Fibroblast of skin of abdomen (primary cell): ENCODE measurements at places on chromosomes 3 and 15.

GRCh38 chr3:187773233-187774184 is 28.2 kb upstream of the BCL6 start:
- no peak for DNase-seq

- peak; percentile 50 for DNase-seq
These were observed 113.0 kb upstream of the MME start for GRCh38 chr3:154967090-154967489.

GRCh38 chr3:155441026-155441425 is 147.5 kb upstream of the STRIT1 start:
- no peak for DNase-seq

DNA sequence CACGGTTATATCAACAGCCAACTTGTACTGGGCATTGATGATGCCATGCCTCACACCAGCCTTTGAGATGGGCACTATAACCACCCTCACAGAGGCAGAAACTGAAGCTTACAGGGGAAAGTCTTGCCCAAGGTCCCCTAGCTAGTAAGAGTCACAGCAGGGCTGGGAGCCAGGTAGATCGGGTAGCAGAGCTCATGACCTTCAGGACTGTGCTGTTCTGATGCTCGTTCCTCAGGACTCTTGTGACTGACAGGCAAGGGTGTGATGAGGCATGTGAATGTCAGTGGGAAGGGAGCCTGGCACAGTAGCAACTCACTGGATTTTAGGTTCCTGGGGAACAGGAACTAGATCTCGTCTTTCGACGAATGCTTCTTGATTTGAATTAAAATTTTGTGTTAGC is 65.7 kb downstream of the RLBP1 start:
- DNase-seq = no peak

DNA sequence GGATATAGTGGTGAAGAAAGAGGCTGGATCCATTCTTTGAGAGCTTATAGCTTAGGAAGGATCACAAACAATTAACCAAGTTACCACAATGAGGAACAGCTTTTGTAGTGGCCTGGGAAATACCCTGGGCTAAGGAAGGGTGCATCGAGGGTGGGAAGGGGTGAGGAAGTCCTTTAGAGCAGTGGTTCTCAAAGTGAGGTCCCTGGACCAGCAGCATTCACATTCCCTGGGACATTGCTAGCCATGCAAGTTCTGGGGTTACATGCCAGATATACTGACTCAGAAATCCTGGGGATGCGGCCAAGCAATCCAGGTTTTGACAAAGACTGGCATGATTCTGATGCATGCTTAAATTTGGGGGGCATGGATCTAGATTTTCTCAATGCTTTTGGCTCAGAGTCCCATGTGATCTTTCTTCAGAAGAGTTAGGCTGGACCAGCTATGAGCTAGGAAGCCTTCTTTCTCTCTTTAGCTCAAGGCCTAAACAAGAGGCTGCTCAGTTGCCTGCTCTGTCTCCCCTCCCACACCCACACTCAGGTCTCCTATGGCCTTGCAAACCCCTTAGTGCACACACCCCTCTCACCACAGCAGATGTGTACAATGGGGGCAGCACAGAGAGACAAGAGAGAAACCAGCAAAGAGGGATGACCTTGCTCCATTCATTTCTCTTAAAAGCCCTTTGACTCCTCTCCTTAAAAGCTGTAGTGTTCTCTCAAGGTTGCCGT is 1.8 kb upstream of the CCR1 start:
- no peak for DNase-seq

DNA sequence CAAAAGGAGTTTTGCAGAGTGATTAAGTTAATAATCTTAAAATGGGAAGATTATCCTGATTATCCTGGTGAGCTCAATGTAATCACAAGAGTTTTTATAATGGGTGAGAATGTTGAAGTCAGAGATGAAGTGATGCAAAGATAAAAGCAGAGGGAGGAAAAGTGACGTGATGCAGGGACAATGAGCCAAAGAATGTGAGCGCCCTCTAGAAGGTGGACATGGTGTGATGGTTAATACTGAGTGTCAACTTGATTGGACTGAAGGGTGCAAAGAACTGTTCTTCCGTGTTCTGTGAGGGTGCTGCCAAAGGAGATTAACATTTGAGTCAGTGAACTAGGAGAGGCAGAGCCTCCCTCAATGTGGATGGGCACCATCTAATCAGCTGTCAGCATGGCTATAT is 569.6 kb upstream of the AGTR1 start:
- no peak for DNase-seq

GRCh38 chr3:151011427-151011826 is 38.9 kb upstream of the CLRN1 start:
- peak; percentile 78 for DNase-seq

DNA sequence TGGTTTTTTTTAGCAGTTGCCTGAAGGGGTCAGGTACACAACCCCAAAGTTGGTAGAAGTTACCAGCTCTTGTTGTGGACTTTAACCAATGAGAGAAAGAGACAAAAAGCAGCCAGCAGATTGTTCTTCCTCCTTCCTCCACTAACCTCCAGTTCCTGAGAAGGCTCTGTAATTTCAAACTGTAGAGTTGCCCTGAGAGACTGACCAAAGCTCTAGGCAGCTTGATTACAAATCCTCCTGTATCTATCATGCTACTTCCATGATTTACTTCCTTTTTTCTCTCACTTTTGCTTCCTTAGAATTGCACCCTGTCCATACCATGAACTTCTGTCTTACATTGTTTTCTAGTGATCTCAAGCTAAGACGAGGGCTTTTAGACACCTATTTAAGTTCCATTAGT is 29.2 kb downstream of the NSUN3 start:
- DNase-seq = no peak

DNA sequence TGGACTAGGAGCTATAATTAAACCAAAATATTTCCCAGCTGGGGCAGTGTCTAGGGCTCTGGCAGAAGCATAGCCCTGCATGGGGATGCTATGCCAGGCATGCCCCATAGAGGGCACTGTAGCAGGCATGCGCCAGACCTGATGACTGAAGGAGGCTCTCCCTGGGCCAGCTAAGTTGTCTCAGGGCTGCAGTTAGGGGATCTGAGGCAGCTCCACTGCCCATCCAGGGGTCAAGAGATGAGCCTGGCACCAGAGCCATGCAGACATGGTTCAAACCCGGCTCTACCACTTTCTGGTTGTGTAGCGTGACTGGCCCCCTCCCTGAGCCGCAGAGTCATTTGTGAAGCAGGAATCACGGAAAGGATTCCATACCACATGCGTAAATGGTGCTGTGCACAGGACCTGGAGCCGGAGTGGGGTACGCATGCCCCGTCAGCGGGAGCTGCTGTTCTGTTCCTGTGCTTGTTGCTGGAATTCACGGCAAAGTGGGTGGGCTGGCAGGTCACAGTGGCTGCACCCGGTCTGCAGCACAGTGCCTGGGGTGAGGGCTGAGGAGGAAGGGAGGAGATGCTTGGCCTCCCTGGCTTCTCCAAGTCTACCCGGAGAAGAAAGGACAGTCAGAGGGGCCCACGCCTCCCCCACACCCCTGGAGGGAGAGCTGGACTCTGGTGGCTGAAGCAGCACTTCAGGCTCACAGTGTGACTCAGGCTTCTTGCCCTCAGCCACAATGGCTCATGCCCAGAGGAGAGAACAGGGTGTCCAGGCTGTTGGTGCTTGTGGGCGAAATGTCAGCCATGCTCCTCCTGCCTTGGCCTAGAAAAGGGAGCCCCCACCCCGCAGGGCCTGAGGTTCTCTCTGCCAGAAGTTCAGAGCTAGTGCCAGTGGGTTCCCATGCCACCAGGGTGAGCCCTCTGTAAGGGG is 43.1 kb downstream of the DNASE1L3 start:
- peak; percentile 61 for DNase-seq

DNA sequence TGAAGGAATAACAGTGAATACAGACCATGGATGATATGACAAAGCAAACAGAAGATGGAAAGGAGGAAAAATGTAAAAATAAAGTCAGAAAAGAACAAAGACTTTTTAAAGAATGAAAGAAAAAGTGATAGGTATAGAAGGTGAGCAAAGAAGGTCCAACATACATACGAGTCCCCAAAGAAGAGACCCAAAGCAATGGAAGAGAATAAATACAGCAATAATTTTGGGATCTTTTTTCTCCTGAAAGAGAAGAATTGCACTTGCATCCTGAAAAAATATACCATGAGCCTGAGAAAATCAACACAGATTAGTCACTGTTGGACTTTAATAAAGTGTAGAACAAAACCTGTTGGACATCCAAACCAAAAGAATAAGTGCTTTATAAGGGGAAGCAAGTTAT is 85.3 kb upstream of the SLC6A1 start:
- no peak for DNase-seq

GRCh38 chr3:52685709-52686691 is at the start of the genes GNL3 and PBRM1:
TSS of gene GNL3 (plus strand) at chr3:52686032. CDS start at chr3:52686093, 61 bp downstream.
TSS of gene PBRM1 (minus strand) at chr3:52685913.
- DNase-seq = peak; percentile 96

DNA sequence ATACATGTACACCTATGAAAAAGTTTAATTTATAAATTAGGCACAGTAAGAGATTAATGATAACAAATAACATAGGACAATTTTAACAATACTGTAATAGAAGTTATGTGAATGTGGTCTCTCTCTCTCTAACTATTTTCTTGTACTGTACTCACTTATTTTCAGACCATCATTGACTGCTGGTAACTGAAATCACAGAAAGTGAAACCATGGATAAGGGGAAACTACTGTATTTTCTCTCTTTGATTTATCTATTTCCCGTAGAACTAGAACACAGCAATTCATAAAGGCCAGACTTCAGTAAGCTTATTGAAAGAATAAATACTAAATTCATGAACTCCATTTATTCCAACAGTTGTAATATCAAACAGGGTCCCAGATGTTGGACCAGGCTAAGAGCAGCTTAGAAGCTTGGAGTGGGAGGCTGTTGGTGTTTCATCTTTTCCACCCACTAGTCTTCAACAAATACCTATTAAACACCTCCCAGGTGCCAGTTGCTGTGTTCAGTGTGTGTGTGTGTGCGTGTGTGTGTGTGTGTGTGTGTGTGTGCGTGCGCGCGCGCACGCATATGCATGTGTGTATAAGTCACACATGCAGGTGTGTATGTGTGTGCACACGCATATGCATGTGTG is 235.4 kb downstream of the FOXP1 start:
- no peak for DNase-seq

DNA sequence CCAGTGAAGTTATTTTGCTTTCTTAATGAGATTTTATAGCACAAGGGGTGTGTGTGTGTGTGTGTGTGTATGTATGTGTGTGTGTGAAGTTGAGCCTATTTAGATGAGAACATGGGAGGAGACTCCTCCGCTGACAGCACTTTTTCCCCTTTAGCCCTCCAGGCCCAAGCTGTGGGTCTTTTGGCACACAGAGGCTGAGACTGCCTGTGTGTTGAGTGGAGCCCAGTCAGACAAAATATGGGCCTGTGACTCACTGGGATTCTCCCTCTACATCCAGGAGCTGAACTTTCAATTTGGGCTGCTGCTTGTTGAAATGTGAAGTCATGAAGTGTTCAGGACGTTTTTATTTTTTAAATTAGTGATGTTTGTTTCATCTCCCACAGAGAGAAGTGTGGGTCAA is 108.0 kb downstream of the MFSD1 start:
- DNase-seq = peak; percentile 65

DNA sequence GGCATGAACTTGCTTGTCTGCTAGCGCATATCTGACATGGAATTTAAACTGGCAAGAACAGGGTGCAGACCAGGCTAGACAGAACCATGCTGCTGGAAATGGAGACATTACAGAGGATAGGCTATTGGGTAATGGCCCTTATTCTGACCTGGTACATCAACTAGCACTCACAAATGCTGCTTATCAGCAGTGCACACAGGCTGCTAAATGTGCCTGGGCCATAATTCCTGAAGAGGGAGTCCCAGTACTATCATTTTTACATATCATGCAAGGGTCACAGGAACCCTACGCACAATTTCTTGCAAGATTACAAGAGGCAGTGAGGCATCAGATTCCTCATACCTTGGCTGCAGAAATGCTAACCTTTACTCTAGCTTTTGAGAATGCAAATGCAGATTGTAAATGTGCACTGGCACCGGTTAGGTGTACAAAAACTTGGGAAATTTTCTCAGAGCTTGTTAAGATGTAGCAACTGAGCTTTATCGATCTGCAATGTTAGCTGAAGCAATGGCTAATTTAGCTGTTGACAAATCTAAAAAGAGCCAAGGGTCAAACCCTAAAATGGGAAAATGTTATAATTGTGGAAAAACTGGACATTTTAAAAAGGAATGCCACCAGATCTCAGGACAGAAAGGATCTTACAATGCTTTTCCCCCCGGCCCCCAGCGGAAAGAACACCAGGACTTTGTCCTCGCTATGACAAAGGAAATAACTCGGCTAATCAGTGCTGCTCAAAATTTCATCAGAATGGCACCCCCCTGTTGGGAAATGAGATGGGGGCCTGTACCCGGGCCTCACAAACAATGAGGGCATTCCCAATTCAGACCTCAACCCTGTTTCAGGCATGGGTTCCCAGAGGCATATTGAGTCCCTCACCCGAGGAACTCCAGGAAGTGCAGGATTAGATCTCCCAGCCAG is 21.1 kb downstream of the CCRL2 start:
- DNase-seq = no peak

GRCh38 chr3:67644827-67645226 is 9.6 kb downstream of the SUCLG2 start:
- DNase-seq = no peak

DNA sequence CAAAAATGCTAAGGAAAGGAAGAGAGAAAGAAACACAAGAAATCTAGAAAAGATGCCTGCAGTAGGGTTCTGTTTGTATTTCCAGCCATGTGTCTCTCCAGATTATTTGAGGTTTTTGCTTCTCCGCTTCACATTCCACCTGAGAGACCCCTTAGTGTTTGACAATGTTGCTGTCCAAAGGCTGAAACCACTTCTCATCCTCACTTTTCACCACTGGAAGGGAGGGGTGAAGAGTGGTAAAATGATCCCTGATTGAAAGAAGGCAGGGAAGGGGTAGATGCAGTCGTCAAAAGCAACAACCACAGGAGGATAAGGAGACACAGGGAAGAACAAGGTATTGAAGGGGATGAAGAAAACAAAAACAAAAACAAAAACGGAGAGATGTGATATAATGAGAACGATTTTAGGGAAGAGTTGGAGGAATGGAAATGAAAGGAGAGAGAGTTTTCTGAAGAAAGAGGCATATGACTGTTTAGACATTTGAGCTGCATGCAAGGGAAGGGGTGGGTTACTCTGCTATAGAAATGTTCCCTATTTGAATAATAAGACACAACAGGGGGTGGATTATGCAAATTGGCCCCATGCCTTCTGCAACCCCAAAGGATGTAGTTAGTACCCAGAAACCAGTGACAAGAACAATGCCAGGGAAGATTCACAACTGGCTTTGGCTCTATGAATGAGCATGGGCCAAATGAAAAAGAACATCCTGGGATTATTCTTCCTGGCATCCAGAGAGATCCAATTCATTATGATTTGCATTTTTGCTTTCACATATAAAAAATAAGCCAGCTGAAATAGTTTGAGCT is 235.9 kb downstream of the GAP43 start:
- DNase-seq = no peak

GRCh38 chr3:149095487-149095886 is 9.2 kb upstream of the HLTF start:
- DNase-seq = no peak

DNA sequence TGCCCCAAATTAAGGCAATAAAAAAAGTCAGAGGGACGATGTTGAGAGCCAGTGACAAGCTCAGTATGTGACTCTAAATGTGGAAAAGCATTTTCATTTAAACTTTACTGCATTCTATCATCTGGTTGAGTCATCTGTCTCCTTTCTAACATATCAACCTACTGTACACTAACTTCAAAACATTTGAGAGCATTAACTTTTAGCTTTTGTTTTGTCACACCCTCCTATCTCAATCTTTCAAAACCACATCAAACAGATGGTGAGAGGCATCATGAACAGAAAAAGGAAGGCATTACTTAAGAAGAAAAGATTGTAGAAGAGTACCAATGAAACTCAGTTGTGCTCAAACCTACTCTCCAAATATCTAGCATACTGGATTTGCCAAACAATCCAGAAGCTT is 4.8 kb downstream of the LRRC58 start:
- DNase-seq = no peak

- DNase-seq = no peak
These were observed 171.4 kb downstream of the ARRDC4 start for GRCh38 chr15:98131924-98132323.
